ENCODE measurements at places on chromosomes 13 and 19.

- DNase-seq: no peak
These were observed 24.2 kb downstream of the SERP2 start for GRCh38 chr13:44397766-44398223.

GRCh38 chr19:47125669-47125938 lies 5.0 kb upstream of the SAE1 start:
- no peak for DNase-seq

DNA sequence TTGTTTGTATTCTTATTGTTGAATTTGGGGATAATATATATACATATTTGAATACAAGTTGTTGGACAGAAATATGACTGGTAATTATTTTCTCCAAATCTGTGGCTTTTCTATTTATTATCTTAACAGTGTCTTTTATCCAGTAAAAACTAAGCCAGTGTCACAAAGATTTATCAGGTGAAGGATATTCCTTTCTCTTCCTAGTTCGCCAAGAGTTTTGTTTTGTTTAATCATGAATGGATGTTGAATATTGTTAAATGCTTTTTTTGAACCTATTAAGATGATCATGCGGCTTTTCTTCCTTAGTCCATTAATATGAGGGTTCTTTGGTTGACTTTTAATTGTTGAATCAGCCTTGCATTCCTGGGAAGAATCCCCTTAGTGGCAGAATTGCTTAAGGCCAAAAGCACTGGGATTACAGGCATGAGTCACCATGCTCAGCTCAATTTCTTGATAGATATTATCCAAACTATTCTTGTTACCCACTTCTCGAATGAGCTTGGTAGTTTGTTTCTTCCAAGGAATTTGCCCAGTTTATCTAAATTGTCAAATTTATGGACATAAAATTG lies 53.3 kb downstream of the TEX26 start:
- DNase-seq: peak; percentile 58

DNA sequence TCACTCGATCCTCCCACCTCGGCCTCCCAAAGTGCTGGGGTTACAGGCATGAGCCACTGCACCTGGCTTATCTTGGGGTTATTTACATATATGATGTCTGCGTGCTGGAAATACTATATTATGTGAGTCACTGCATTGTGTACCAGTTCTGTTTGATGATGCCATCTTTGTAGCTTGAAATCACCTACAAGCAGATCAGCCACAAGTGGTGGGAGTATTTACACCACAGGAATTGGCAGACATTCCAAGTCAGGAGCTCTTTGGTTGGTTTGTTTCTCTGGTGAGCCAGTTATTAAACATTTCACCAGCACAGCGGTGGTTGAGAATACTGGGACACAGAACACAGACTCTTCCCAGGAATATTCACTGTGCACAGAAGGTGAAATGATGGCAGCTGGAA lies 4.5 kb upstream of the TIMM44 start:
- DNase-seq: no peak
